Psoas muscle (tissue), 8 donors: ENCODE measurements at places on chromosomes 1 and 21. TPM values are rescaled to one million over a fixed set of nuclear protein-coding genes. Genes with fewer than 3 reads are reported as not detected.

Gene RNU1-4
- 5,208 TPM for total RNA-seq

Gene PBXIP1
- total RNA-seq: 130 TPM

Gene AKIRIN1
- 41.7 TPM for total RNA-seq

Gene PLA2G2A
- total RNA-seq: 9.6 TPM

Gene SUSD4
- total RNA-seq: 3.9 TPM

Gene BGLAP
- 0.34 TPM for total RNA-seq

Gene MYBPH
- 882 TPM for total RNA-seq

Gene NHLH1
- not detected for total RNA-seq

Gene ZBTB8A
- 3.6 TPM for total RNA-seq

Gene OR2L3
- total RNA-seq: not detected

Gene NPHS2
- total RNA-seq: not detected

Gene TTC34
- total RNA-seq: 0.06 TPM

Gene CD5L
- total RNA-seq: 1.1 TPM

Gene SPRR2F
- not detected for total RNA-seq

Gene PGLYRP3
- total RNA-seq: not detected
